NCI-H1930 (cell line): ENCODE measurements at places on chromosomes 4 and X.
A peak's percentile ranks its signal among the peaks of the same experiment; 100 is the strongest.

GRCh38 chr4:92524131-92524530 lies 220.4 kb downstream of the GRID2 start:
- DNase-seq, result no peak

DNA sequence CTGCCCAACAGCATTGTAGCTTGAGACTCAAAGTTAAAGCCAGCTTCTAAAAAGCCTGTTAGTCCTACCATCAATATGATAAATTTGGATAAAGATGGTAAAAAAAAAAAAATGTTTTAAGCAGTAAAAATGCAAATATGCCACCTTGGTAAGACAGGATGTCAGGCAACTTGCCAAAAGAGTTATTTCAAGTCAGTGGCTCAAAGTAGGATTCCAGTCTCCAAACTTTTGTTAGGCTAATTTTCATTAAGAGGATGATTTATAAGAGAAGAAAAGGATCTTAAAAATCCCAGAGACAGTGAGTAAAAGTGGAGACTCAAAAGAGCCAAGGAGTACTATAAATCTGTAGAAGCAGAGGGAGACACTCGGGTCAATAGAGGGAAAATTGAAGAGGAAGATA lies 47.5 kb downstream of the GASK1B start:
- DNase-seq, result no peak

- no peak for DNase-seq
These were observed 87.8 kb upstream of the RPS6KA3 start for GRCh38 chrX:20354505-20354904.

DNA sequence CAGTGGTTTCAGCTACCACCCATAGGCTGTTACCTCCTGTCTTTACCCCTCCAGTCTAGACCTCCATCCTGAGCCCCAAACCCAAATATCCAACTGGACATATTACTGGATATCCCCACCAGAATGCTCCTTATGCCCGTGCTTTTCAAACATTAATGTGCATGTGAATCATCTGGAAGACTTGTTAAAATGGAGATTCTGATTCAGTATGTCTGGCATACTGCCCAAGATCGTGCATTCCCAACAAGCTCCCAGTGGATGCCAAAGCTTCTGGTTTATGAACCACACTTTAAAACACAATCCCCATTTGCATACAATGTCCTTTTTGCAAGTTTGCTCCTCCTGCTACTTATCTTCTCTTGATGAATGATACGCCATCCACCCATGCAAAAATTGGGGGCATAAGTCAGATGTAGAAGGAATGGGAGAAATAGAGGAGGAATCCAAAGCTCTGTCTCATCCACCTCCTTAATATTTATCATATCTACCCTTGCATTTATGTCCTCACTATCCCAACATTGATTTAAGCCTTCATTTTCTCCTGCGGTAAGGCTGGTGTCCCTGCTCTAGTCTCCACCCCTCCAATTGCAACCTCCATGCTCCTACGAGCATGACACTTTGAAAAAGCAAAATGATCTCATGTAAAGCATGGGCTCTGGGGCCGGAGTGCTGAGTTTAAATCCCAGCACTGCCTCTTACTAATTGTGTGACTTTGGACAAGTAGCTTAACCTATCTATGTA lies 7.4 kb upstream of the PGRMC1 start:
- no peak for DNase-seq

DNA sequence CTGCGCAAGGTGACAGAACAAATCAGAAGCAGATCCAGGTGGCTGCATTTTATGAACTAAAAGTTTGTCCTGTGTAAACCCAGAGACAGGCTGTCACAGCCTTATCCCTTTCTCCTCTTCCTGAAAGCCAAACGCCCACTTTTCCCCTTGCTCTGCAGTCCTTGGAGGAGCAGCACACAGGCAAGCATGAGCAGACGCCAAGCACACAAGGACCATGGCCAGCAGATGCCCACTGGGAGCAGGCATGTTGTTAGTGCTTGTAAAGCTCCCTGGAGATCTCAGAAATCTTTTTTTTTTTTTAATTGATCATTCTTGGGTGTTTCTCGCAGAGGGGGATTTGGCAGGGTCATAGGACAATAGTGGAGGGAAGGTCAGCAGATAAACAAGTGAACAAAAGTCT lies 11.5 kb upstream of the HOPX start:
- no peak for DNase-seq

DNA sequence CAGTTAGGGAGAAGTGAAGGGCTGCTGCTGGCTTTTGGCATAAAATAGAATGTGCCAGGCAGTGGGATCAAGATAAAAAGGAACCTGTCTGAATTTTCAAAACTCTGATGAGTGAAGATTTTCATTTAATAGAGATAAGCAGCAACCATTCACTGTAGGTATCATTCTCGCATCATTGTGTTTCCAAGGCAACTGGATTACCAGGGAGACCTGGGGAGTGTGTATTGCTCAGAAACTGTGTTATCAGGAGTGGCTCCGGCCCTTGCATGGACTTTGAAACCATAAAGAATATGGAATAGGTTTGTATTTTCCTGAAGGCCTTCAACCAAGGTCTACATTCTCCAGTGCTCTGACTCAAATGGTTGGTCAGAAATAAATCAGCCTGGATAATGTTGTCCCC lies 23.3 kb upstream of the MAGEA4 start:
- DNase-seq, result no peak

DNA sequence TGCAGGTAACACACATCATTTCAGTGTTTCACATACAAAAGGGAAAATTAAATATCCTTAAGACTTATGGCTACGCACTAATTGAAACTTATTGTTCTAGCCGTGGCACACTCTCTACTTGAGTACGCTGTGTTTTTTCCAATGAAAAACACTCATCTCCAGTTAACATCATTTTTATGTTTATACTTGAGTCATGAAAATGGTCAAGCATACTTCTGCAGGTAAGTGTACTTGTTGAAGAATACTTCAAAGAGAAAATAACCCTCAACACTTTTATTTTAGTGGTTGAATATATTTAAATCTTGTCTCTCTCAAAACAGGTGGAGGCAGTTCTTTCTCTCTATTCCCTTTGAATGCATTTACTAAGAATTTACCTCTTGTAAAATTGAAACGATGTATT lies 538.7 kb upstream of the PCDH7 start:
- DNase-seq, result no peak

DNA sequence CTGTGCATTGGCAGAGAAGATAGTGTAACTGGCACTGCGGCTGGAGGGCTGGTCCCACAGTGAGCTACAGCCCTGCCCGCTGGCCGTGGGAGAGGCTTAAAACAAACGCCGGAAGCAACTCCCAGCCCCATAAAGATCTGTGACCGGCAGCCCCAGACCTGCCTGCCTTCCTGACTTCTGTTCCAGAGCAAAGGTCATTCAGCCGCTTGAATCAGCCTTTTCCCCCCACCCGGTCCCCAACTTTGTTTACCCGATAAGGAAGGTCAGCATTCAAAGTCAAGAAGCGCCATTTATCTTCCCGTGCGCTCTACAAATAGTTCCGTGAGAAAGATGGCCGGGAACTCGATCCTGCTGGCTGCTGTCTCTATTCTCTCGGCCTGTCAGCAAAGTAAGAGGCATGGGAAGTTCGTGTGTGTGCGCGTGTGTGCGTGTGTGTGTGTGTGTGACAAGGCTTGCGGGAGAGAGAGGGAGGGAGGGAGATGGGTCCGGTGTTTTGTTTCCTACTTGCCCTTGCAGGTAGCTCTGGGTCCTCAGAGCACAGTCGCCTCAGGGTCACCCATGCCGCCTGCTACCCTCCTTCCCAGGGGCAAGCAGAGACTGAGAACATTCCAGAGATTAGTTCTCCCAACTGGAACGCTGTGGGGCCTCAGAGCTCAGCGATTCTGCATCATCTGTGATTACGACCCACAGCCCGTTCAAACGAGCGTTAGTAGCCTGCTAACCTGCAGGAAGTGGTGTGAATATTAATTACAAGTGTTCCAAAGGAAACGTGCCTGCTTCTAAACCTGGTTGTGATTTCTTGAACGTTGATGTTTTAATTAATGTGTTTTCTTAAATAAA lies at the start of gene MGST2:
TSS of gene MGST2 (plus strand) at position 130 of the 840 bp plus-strand sequence. CDS start at position 331, 201 bp downstream.
- DNase-seq, result peak; percentile 34

GRCh38 chr4:8308144-8308543 lies 38.6 kb downstream of the HTRA3 start:
- DNase-seq, result no peak

GRCh38 chrX:96987228-96987627 lies 103.5 kb downstream of the RPA4 start:
- no peak for DNase-seq

GRCh38 chr4:122548452-122548851 lies 72.4 kb downstream of the IL21 start:
- DNase-seq, result no peak

GRCh38 chr4:16142598-16143310 lies 58.9 kb upstream of the PROM1 start:
- no peak for DNase-seq

GRCh38 chr4:85762529-85762871 lies 287.6 kb downstream of the ARHGAP24 start:
- no peak for DNase-seq

DNA sequence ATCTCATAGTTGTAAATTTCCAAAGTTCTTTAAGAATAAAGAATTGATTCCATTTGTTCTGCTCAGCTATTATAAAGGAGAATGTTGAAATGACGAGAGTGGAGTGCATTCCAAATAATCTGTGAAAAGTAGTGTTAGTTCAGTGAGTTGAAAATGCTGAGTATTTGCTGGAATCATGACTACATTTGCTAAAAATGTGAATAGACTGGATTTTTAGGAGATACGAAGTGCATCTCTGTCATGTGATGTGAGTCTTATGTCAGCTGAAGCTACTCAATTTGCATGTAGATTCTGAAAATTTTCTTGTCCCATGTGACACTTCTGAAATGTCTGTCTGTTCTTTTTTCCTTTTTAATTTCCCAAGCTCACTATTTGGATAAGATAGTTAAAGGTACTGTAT lies 206.0 kb downstream of the DCTD start:
- DNase-seq, result no peak

DNA sequence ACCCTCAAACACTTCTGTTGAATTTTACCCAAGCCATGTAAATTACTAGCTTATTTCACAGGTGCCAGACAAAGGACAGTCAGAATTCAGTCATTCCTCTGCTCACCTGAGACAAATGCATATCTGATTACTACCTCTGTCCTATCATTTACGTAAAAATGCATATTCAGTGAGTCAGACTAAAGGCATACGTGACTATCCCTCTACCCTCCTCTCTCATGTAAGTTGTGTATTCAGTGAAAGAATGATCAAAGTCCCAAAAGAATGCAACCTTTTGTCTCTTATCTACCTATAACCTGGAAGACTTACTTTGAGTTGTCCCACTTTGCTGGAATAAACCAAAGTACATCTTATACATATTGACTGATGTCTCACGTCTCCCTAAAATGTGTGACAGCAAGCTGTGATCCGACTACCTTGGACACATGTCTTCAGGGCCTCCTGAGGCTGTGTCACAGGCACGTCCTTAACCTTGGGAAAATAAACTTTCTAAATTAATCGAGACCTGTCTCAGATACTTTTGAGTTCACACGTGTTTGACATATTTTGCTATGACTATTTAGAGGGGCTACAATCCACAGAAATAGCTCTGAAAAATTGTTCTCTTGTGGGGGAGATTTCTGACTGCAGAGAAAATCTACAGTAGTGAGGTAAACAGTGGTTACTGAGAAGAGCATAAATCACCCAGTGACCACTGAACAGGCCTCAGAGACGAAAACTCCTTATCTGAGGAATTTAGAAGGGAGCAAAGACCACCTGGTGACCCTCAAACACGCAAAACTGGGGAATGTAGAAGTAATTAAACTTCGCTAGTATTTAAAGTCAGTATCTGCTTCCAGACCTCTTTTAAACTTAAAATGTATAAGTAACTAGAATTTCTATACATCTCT lies 1575.8 kb downstream of the STIM2 start:
- DNase-seq, result no peak

- DNase-seq, result no peak
These were observed 290.7 kb downstream of the PCDH10 start for GRCh38 chr4:133439830-133440229.

- DNase-seq, result no peak
These were observed 12.3 kb downstream of the SFRP2 start for GRCh38 chr4:153776601-153777000.
